ENCODE measurements at places on chromosomes 5 and 9. TPM values are rescaled to one million over a fixed set of nuclear protein-coding genes. Genes with fewer than 3 reads are reported as not detected.

Gene ROR2
- polyA plus RNA-seq, result 33.5 TPM

Gene SWI5
- 32.4 TPM for polyA plus RNA-seq

Gene BICD2
- polyA plus RNA-seq, result 27.0 TPM

Gene CDH9
- polyA plus RNA-seq, result 0.13 TPM

Gene PAPPA
- 1.4 TPM for polyA plus RNA-seq

Gene IFNA6
- polyA plus RNA-seq, result not detected

Gene C5orf52
- not detected for polyA plus RNA-seq

Gene ACSL6
- polyA plus RNA-seq, result 1.0 TPM

Gene GABRA6
- not detected for polyA plus RNA-seq

Gene SOHLH1
- not detected for polyA plus RNA-seq

Gene ZNF879
- polyA plus RNA-seq, result 5.6 TPM

Gene ESM1
- polyA plus RNA-seq, result 3.9 TPM

Gene RNF180
- 7.0 TPM for polyA plus RNA-seq

Gene SPATA31C1
- not detected for polyA plus RNA-seq

Gene AFAP1L1
- polyA plus RNA-seq, result 35.7 TPM

Gene PCDHB4
- polyA plus RNA-seq, result 2.9 TPM

Gene GARIN3
- not detected for polyA plus RNA-seq

Gene SSNA1
- polyA plus RNA-seq, result 43.9 TPM

Gene CCNI2
- 0.57 TPM for polyA plus RNA-seq

Gene OLFML2A
- 72.1 TPM for polyA plus RNA-seq

Gene TOR2A
- polyA plus RNA-seq, result 12.0 TPM
